ENCODE measurements at places on chromosomes 4 and X.

DNA sequence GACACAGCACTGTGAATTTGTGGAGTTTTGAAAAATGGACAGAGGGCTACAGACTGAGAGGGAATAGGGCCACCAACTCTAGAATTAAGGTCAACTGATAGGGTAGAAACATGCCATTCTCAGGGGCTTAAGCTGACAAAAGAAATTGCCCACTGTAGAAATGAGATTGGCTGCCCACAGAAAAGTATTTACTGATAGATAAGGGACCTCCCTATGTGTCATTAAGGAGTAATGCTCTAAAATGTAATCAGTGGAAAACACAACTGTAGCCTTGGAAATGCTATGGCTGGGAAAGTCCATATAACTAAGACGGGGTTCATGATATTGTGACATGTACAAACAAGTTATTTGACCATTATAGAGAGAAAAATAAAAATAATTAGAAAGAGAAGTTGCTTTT is 4.6 kb downstream of the RTL9 start:
- DNase-seq = no peak

GRCh38 chr4:159598602-159599001 is 495.7 kb downstream of the RAPGEF2 start:
- DNase-seq = no peak

DNA sequence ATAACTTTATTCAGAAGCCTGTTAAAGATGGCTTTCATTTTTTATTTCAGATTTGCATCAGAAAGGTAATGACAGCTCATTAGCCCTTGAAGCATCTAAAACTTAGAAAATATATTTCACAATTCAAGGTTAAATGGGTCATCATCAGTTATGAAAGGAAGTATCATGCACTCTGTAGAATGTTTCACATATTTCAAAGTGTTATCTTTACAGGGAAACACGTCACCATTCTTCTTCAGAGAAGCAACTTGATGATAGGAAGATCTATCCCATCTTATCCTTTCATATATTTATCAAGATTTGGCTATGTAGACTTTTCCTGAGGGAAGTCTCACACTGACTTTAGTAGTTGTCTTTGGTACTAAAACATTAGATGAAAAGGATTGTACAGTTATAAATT is 277.8 kb downstream of the TENM3 start:
- DNase-seq = no peak

- no peak for DNase-seq
Measured at GRCh38 chrX:106581856-106582255, 29.9 kb upstream of the RADX start.

- DNase-seq = no peak
Measured at GRCh38 chr4:147340591-147341120, 140.2 kb upstream of the EDNRA start.

- DNase-seq = no peak
Measured at GRCh38 chrX:24692305-24692704, 1.4 kb upstream of the POLA1 start.

- no peak for DNase-seq
Measured at GRCh38 chr4:185950891-185951290, 118.1 kb upstream of the TLR3 start.

DNA sequence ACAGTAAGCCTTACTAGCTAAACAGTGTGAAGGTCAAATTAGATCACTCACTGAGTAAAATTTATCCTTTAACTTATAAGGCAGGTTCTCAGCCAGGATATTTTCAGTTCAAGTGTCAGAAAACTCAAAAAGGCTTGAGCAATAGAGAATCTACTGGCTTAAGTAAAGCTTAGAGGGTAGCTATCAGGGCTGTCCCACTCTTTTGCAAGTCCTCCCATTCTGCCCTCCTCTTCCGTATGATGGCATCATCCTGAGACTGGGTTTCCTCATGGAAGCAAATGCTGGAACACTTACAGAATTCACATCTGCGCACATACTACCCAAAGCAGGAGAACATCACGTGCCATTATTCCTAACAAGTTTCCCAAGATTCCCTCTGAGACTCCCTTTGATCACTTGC is 55.0 kb downstream of the FBXL5 start:
- DNase-seq = no peak

- DNase-seq = no peak
Measured at GRCh38 chr4:79209822-79210635, 115.8 kb downstream of the NAA11 start.

- no peak for DNase-seq
Measured at GRCh38 chr4:108861334-108861733, 98.5 kb upstream of the ETNPPL start.

DNA sequence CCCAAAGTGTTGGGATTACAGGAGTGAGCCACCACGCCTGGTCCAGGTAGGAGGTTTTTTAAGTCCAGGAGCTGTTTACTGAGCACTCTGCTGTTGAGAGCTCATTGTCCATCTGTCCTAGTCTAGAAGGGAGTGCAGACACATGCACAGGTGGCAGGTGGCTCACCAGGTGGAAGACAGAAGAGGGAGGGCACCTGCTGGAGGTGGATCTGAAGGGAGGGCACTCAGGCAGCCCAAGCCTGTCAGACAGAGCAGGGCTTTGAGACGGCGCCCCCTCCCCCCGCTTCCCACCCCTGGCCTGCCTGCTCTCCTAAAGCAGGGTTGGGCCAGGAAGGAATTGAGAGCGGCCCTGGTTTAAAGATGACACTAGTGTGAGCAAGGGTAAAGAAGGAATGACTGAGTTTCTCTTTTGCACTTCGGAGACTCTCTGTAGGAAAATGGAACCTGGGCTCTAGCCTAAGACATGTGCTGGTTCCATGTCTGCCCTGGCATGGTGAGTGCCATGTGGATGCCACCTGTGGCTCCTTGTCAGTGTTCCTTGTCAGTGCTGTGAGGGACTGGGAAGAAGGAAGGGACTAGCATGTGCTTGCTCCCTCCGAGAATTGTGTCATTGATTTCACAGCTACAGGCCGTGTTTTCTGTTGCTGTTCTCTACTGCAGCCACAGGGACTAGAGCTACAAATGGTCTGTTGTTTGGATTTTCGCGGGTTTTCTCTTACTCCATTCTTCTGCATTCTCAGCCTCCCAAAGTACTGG is 108.6 kb downstream of the TNIP2 start:
- no peak for DNase-seq

- DNase-seq = no peak
Measured at GRCh38 chr4:158492391-158492790, 29.3 kb upstream of the RXFP1 start.

- DNase-seq = no peak
Measured at GRCh38 chr4:163264934-163265333, 67.5 kb downstream of the NPY1R start.

- peak; percentile 32 for DNase-seq
Measured at GRCh38 chrX:33434256-33435092, 223.1 kb upstream of the DMD start.

GRCh38 chrX:52577464-52578173 is 60.8 kb upstream of the XAGE1B start:
- DNase-seq = no peak

GRCh38 chr4:104728380-104729122 is 233.9 kb upstream of the CXXC4 start:
- DNase-seq = no peak

- peak; percentile 10 for DNase-seq
Measured at GRCh38 chrX:20547611-20548051, 280.9 kb upstream of the RPS6KA3 start.

- DNase-seq = no peak
Measured at GRCh38 chr4:93285346-93285745, 543.2 kb upstream of the ATOH1 start.

DNA sequence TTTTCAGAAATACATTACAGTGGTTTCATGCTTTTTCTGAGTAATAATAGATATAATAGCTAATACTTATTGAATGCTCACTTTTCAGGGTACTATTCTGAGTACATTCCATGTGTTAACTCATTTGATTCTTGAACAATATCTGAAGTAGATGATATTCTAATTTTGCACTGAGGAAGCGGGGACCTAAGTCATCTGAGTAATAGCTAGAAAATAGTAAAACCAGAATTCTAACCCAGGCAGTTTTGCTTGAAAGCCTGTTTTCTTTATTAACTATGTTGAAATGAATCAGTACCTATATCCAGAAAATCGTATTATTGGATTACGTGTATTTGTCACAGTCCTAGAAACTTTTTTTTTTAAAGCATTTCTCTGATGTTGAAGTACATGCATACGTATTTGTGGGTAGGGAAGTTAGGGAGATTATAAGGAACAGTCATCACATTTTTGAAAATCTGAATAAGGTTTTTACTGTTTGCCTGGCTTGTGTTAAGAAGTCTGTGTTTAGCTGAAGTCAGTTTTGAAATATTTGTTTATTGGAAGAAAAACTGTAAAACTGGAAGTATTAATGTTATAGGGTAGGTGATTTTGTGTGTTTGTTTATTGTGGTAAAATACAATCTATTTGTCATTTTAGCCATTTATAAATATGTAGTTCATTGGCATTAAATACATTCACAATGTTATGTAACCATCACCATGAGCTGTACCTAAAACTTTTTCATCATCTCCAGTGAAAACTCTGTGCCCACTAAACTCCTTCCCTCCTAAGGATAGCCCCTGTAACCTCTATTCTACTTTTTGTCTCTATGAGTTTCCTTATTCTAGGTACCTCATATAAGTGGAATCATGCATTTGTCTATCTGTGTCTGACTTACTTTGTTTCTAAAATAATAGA is 55.3 kb downstream of the FIP1L1 start:
- no peak for DNase-seq

GRCh38 chr4:7970361-7970946 is 30.8 kb upstream of the AFAP1 start:
- DNase-seq = no peak

- no peak for DNase-seq
Measured at GRCh38 chr4:2079006-2079405, 19.9 kb downstream of the NAT8L start.

- DNase-seq = no peak
Measured at GRCh38 chr4:169376421-169376820, 105.7 kb upstream of the SH3RF1 start.
